Activated naive CD4-positive, alpha-beta T cell (primary cell): ENCODE measurements at places on chromosomes 16 and 17.

DNA sequence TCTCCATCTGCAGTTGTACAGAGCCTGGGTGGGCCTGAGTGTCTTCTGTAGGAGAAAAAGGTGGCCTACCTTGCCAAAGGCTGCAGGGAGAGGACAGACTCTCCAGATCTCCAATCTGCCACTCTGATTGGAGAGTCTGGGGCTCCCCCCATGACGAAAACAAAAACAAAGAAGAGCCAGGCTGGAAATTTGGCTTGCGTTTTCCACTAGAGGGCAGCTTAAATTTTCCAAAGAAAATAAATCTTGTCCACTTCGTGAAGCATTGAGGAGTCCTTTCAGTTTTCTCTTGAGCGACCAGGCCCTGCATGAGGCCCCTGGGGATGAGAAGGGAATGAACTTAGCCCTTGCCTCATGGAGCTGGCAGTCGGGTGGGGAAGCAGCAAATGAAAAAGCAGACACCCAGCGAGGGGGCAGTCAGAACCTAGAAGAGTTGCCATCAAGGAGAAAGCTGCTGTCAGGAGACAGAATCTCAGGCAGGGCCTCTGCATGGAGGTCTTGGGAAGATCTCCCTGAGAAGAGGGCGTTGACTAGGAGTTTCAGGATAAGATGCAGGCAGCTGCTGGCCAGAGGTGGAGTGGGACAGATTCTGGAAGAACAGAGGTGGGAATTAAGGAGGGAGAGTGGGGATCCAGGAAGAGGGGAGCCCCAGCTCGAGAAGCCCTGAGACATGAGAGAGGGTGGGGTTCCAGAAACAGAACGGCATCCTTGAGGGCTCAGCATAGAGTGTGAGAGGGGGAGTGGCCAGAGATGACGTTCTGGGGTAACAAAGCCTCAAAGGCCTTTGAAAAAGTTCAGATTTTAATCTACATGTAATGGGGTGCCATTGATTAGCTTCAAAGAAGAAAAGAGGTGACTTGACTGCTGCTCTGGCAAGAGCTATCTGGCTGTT lies 8.4 kb upstream of the SHCBP1 start:
- no peak for DNase-seq

DNA sequence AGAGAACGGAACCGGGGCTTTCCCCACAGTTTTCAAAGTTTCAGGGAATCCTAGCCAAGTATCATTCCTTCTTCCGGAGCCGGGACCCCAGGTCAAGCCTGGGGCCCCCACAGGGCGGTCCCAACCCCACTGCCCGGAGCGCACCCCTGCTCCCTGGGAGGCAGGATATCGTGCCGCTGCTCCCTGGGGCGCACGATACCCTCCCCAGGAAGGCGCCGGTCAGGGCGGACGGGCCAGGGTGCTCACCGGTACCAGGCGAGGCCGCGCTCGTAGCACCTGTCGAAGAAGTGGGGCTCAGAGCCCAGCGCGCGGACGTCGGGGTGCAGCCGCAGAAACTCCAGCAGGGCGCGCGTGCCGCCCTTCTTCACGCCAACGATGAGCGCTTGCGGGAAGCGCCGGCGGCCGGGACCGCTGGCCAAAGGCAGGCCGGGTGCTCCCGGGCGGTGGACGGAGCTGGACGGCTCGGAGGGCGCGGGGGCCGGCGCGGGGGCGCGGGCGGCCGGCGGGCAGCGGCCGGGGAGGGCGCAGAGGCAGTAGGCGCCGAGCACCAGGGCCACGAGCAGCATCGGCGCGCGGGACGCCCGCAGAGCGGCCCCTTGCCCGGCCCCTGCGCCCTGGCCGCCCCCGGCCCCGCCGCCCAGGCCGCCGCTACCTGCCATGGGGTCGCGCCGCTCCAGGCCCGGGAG lies 407 bp downstream of the HS3ST6 start:
- DNase-seq: no peak

DNA sequence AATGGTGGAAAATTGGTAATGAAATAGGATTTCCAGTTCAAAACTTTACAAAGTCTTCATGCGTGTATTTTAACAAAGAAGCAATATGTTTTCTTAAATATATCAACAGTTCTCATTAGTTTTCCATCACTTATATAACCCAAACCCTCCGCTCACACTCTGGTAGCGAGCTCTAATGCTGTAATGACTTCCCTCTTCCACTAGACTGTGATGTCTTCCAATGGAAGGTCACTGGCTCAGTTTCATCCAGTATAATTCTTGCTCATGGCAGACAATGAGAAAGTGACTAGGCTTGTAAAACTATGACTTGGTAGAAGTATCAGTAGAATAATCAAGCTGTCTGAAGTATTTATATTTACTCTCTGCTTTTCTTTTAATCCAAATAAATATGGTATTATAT lies 32.8 kb downstream of the NETO2 start:
- DNase-seq: no peak

DNA sequence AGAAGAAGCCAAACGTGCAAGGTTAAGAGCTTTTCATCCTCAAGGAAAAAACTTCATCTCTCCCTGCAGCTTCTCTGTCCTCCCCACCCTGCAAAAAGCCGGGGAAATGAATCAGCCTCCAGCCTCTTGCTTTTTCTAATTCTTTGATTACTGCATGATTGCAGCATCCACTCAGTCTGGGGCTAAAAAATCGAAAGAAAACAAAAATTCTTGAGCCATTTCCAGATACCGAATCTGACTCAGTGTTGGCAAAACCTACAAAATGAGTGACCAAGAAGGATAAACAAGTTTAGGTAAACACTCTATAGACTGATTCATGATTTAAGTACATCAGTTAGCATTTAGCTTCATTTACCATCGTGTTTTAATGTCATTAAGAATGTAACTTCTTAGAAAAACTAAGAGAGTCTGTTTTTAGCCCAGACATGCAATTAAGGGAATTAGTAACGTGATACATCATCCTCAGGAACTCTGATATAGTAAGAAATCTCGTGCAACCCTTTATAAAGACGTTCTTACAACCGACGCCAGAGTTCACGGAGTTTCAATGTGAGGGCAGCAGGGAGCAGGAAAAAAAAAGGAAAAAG lies 287.3 kb upstream of the FOXF1 start:
- no peak for DNase-seq

GRCh38 chr17:83089328-83090132 lies 10.1 kb downstream of the METRNL start:
- DNase-seq: no peak

- no peak for DNase-seq
Observed at GRCh38 chr16:21167360-21167759, 8.9 kb downstream of the LDAF1 start.
